ENCODE measurements at places on chromosomes 1 and 21.
A peak's percentile ranks its signal among the peaks of the same experiment; 100 is the strongest.

DNA sequence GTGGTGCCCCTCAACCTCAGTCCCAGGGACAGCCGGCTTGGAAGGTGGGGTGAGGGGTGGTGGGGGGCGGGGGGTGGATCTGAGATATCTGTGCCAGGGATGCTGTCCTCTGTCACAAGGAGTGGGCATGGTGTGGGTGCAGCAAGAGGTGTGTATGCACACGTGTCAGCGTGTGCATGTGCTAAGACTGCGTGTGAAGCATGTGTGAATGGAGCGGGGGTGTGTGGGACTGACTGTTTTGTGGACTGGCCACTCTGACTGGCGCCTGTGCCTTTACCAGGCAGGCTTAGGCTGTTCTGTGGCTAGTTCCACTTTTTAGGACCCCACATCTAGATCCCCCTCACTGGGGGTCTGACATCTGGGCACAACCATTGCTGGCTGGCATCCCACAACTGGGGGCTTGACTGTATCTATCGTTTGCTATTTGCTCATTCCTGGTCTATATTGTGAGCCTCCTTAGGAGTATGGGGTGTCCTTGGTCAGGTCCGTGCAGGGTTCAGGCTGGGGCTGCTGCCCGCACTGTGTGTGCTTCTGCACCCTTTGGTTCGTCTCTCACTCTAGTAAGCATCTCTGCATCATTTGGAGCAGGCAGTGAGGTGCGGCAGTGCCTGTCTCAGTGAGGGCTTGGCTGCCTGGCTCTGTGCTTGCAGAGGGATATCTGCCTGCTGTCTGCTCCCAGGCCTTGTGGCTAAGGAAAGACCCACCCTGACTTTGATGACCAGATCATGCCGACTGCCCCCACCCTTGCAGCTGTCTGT, 1.9 kb downstream of the AMPD2 start:
- DNase-seq = no peak

DNA sequence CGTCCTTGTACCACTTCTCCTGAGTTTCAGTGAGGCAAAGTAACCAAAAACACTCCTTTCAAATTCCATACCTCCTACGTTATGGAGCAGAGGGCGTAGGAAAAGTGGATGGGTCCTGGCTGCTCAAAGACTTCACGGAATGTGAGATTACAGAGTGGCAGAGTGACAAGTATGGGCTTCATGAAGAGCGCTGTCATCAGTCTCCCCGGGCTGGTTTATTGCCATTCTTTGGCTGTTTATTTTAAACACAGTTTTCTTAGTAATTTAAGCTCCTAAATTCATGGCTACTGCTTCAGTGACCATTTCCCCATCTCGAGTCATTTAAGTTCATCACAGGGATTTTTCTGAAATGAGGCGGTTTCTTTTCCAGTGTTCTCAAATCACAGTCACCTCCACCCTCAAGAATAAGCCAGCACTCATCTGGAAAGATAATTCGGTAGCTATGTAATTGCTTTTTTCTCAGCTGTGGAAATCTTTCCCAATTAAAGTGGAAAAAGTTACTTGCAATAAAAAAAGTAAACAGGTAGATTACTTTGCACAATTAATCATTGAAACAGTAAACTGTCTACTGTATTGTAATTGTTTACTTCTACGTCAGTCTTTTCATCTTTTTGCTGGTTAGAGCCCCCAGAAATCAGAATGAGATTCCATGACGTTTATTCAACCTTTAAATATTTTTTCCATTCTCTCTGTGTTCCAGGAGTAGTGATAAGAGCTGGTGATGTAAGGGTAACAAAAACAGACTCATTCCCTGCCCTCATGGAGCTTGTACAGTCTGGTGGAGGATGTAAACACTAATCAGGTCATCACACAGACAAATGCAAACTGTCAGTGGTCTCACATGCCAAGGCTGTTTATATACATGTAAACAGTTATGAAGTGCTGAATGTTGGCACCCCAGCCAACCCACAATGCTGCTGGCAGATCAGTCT, 3.0 kb upstream of the SMYD2 start:
- no peak for DNase-seq

- DNase-seq = no peak
Observed at GRCh38 chr1:223669003-223669795, 3.7 kb upstream of the CAPN8 start.

DNA sequence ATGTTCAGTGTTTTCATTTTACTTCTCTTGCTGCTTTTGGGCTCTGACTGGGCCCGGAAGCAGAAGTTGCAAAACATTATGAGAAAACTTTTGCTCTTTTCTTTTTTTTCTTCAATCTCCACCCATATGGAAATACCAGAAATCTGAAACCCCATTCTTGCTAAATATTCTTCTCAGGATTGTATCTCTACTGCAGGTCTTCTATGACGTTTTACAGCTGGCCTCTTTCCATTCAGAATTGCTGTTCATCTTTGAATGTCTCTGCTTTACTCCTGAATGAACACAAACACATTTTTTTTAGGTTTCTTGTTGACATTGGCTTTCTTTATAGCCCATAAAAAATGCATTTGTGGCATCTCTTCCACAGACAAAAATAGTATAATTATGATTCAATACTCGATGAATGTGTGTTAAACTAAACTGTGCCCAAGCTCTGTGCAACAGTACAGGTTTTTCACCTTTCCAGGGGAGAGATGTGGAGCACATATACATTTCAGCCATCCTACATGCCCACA, 18.8 kb downstream of the PTPRC start:
- DNase-seq = peak; percentile 32

GRCh38 chr1:174946031-174946430, 53.7 kb upstream of the CACYBP start:
- DNase-seq = no peak

DNA sequence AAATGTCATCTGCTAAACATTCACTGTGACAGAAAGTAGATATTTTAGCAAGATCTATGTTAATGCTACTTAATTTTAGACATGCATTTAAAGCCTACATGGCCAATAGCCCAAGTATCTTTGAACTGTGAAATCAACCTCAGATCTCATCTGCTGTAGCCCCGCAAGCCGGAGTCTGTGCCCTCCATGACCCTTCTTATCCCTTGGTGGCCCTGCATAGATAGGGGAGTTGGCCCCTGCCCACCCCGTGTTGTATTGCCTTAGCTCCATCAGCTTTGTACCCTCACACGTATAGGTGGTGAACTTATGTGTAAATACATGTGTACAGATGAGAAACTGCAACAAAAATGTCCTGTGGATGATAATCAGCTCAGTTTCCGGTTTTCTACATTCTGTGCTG, 18.5 kb downstream of the ATP5PO start:
- DNase-seq = no peak

- no peak for DNase-seq
Observed at GRCh38 chr1:178510155-178510554, 2.8 kb upstream of the TEX35 start.

GRCh38 chr1:248871837-248872401, 13.0 kb upstream of the ZNF692 start:
- DNase-seq = no peak

- DNase-seq = no peak
Observed at GRCh38 chr1:20385630-20386029, 95.0 kb downstream of the VWA5B1 start.
